ENCODE measurements at places on chromosomes 11 and 22. TPM values are rescaled to one million over a fixed set of nuclear protein-coding genes. Genes with fewer than 3 reads are reported as not detected.

Gene XRCC6
- polyA plus RNA-seq = 126 TPM

DNA sequence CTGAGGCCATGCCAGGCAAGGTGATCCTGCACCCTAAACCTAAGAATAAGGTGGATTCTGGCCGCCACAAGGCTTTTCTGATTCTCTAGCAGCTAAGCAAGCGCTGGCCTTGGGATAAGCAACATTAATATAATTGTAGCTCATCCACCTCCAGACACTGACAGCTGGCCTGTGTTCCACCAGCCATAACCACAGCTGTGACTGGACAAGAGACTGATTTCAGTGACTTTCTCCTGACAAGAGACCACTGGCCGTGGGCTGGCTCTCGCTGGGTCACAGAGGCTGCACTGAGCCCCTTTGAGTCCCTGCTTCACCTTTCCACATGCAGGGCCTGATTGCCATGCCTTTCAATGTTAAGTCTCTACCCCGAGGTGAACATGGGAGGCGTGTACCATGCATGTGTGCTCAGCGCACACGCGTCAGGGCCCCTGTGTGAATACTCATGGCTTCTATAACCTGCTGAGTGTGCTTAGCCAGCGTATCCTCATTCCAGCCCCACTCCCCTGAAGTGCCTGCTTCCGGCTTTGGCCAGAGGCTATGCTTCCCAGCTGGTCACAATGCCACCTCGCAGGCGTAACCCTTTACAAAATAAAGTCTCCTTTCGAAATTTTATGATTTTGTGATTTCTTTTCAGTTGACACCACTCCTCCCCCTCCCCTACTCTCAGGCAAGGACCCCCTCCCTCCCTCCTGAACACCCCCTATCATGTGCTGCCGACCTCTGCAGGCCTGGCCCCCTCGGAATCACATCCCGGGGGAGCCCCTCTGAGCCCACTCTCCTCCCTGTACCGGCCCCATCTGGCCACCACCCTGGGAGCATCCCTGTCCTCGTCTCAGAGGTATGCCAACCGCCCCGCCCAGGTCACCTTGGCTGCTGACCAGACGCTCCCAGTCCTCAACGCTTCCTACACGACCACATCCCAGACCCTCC, 128.1 kb downstream of the CTTN start:
- DNase-seq = no peak

Gene DGCR6
- polyA plus RNA-seq = 1.3 TPM

DNA sequence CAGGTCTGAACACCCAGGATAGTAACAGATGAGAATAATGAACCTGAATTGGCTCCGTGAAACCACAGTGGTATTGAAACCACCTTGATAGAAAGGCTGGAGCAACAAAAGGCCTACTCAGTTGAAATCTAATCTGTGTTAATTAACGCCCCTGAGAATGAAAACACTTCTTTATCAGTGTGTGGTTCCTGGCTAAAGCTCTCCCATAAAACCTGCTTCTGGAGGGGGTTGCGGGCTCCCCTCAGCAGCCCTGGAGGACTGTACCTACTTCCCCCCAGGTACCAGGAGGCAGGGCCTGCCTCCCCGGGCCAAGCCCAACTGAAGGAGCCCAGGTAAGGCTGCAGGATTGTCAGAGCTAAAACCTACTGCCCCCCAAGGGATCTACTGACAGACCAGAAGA, 54.6 kb downstream of the PLEKHA7 start:
- no peak for DNase-seq

DNA sequence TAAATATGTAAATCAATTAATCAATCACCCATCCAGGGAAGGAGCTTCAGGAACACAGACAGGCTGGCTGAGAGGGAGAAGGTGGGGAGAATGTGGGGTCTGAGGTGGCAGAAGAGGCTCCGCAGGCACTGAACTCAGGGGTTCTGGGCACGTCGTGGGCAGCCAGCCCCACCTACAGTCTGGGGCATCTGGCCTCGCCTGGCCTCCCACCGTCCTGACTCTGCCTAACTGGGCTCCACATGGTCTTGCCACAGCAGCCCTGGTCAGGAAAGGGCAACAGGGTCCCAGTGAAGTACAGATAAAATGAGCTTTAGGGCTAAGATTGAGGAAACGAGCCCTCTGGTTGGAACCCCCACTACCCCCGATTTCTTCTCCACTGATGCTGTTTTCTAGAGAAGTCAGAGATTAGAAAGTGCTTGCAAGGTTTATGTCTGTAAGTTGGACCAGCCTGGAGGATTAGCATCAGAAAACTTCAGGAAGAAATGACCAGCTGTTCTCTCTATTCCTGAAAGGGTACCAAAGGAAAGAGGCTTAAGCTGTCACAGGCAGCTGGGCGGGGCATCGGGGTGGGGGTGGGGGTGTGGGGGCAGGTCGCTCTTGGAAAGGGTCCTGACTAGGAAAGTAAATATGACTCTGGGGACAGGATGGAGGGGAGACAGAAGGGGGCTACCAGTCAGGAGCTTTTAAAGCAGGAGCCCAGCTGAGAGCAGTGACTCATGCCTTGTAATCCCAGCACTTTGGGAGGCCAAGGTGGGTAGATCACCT, 261.7 kb downstream of the BUD13 start:
- DNase-seq = no peak

Gene SUSD2
- 4.1 TPM for polyA plus RNA-seq

GRCh38 chr11:26087120-26087935, 244.6 kb upstream of the ANO3 start:
- DNase-seq = no peak

Gene CBLIF
- 0.05 TPM for polyA plus RNA-seq

DNA sequence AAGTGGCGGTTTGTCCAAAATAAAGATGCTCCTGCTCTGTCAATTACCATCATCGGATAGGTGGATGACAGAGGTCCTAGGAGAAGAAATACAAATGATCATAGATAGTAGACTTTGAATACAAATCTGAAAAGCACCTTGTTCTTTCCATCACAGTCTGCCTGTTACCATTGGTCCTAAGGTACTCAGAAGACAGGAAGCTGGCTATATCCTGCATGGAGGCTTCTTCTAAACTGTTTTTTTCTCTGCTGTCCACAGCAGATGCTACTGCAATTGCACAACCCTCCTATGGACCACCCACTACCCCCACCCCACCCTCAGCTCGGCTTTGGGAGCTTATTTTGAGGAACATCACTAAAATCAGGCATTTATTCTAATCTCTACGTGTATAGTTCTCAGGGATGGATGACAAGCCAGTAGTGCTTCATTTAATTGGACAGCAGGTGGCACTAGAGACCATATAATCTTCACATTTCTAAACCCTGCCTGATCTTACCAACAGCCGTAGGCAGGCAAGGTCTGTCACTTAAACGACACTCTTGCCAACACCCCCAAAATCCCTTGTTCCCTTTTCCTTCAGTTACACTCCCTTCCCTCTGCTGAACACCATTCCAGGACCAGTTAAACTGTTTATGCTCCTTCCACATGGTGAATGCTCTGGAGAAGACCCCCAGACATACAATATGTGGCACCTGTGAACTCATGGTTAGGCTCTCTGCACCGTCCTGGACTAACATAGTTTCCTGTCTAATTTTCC, 6.6 kb upstream of the PTS start:
- peak; percentile 81 for DNase-seq

- DNase-seq = no peak
Measured at GRCh38 chr22:32050678-32051515, 7.8 kb downstream of the SLC5A1 start.

Gene MUC2
- under 0.01 TPM for polyA plus RNA-seq

- no peak for DNase-seq
Measured at GRCh38 chr11:65411681-65412070, 10.9 kb upstream of the NEAT1 start.

DNA sequence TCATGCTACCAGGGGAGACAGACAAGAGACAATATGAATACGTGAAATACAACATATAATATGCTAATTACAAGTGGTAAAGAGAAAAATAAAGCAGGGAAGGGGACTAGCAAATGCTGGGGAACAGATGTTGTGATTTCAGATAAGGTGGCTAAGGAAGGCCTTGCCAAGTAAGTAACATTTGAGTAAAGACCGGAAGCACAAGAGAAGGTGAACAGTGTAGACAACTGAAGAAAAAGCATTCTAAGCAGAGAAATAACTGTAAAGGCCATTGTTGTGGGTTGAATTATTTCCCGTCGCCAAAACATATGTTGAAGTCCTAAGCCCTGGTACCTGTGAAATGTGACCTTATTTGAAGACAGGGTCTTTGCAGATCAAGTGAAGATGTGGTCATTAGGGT, 63.7 kb upstream of the EED start:
- no peak for DNase-seq

DNA sequence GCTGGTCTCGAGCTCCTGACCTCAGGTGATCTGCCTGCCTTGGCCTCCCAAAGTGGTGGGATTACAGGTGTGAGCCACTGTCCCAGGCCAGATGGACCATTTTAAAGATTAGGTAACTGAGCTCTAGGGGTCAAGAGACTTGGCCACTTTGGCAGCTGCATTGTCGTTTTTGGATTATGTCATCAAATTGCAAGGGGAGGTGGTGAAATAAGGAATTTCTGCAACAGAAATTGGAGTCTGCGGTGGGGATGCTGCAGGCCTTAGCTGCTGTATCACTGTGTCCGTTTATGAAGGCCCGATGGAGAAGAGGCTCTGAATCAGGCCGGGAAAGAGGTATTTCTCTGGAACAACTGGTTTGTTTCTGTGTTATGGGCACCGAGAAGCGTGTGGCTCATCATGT, 34.6 kb downstream of the PTPRJ start:
- DNase-seq = no peak

GRCh38 chr11:119794756-119795155, 65.8 kb upstream of the NECTIN1 start:
- DNase-seq = no peak

DNA sequence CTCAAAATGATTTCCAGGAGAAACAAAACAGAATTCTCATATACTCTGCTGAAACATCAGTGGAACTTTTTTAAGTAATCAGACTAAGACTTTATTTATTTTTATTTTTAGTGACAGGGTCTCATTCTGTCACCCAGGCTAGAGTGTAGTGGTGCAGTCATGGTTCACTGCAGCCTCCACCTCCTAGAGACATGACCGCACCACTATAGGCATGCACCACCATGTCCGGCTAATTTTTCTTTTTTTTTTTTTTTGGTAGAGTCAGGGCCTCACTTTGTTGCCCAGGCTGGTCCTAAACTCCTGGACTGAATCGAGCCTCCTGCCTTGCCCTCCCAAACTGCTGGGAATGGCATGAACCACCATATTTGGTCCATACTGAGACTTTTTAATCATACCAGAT, 42.9 kb downstream of the PRDM10 start:
- DNase-seq = no peak

- no peak for DNase-seq
Measured at GRCh38 chr11:97938789-97939188, 1082.0 kb upstream of the CNTN5 start.

Gene CDKN1C
- 23.8 TPM for polyA plus RNA-seq

Gene TBX1
- 0.96 TPM for polyA plus RNA-seq

Gene RASD2
- polyA plus RNA-seq = 1.0 TPM

Gene TOLLIP
- polyA plus RNA-seq = 25.4 TPM

Gene CCDC88B
- polyA plus RNA-seq = 480 TPM

DNA sequence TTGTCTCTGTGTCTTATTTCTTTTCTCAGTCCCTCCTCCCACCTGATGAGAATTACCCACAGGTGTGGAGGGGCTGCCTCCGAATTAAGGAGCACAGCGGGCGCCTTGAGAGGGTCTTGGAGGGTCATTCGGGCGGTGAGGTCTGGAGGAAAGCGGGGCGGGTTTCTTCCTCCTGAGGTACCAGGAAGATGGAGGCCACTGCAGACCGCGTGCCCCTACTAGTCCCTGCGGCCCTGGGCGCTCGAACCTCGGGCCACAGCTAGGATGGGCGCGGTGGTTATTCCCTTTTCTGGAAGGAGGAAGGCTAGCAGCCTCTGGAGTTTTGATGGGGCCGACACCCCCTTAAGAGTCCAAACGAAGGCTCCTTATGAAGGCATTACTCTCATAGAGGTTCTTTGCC, 5.5 kb upstream of the FAM111A start:
- no peak for DNase-seq

DNA sequence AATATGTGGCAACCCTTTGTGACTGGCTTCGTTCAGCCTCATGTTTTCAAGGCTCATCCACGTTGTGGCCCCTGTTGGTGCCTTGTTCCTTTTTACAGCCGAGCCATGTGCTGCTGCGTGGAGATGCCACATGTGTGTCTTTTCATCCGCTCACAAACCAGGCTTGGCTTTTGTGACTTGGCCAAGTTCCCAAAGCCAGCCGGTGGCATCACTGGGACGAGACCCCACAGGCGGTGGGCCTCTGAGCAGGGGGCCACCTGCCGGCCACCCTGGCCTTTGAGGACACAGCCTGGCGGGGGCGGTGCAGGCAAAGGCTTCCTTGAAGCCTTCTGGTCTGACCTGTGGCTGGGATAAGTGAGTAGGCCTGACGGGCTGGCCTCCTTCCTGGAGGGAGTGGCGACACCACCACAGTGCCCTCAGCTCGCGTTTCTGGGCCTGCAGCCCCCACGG, 10.5 kb downstream of the GRK2 start:
- DNase-seq = no peak

Gene ZP1
- 1.5 TPM for polyA plus RNA-seq

DNA sequence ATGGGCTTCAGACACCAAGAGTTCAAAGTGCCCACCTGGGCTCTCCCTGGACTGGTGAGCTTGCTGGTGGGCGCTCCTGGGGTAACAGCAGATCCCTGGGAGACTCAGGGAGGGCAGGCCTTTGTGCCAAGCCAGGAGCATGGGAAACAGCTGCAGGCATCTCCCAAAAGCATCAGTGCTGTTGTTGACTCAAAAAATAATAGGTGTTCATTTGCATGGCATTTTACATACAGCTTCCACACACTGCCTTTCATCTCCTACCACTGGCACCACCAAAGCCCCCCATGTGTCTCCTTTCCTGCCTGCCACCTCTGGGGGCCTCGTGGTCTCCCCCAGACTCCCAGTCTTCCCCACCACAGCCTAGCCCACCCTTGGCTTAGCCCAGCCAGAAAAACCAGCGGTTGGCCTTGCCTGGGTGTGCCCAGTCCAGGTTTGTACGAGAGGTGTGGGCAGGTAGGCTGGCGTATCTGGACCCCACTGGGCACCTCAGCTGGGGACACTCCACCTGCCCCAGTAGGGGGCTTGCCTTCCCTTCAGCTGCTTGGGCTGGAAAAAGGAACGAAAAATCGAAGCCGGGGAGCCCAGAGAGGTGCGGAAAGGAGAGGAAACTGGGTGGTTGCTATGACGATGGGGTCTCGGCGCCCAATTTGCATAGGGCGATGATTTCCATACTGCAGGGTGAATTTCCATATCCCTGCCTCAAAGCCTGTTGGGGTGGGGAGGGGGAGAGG, 15.0 kb downstream of the POU2F3 start:
- DNase-seq = no peak

Gene SESN3
- 18.8 TPM for polyA plus RNA-seq

Gene MIOX
- polyA plus RNA-seq = 1.7 TPM

Gene SCGB2A2
- 38.8 TPM for polyA plus RNA-seq

Gene GAL
- polyA plus RNA-seq = 10.0 TPM
